RWPE2 (cell line): ENCODE measurements at places on chromosomes 13 and 19.

DNA sequence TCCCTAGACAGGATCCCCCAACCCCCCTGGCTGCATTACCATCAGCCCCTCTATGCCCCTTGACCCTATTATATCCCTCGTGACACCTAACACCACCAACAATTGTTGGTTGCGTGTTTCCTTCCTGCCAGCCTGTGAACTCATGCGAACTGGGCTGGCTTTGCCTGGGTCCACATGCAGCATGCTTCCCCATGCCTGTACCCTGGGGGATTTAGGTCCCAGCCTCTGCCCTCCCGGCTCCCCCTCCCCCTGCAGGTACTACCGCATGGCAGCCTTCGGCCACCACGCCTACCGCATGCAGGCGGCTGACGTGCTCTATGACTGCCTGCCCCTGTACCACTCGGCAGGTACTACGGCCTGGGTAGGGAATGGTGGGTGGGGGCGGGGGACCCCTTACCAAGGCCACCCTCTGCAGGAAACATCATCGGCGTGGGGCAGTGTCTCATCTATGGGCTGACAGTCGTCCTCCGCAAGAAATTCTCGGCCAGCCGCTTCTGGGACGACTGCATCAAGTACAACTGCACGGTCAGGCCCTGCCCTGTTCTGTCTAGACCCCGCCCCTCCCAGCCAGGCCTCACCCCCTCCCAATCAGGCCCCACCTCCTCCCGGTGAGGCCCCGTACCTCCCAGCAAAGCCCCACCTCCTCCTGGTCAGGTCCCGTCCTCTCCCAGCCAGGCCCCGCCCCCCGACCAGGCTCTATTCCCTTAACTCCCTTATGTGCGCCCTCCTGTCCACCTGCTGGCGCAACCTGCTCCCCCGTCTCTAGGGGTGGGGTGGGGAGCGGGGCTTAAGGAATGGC lies 18.5 kb downstream of the SLC27A1 start:
- DNase-seq = no peak

DNA sequence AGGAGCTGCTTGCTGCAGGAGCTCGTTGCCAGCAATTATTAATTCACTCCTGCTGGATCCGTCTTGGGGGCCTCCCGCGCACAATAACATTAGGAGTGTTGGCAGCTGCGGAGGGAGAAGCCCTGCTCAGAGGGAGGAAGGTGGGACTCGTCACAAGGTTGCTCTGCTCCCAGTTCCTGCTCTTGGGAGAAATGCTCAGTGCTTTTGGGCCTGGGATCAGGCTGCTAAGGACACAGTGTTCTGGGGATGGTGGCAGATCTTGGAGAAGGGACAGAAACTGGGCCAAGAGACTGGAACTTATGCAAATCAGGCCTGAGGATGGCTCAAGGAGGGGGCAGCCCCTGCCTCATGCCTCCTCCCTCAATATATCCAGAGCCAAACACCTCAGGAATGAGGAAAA lies 78.9 kb upstream of the OLFM4 start:
- DNase-seq = no peak

GRCh38 chr13:21453387-21454081 lies 5.6 kb downstream of the ZDHHC20 start:
- DNase-seq = no peak

DNA sequence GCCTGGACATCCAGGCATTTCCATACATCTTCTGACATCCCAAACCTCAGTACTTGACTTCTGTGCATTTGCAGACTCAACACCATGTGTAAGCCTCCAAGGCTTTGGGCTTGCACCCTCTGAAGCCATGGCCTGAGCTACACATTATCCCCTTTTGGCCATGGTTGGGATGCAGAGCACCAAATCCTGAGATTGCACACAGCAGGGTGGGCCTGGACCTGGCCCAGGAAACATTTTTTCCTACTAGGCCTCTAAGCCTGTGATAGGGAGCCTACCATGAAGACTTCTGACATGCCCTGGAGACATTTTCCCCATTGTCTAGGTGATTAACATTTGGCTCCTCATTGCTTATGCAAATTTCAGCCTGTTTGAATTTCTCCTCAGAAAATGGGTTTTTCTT lies 853.4 kb upstream of the SPRY2 start:
- DNase-seq = no peak

DNA sequence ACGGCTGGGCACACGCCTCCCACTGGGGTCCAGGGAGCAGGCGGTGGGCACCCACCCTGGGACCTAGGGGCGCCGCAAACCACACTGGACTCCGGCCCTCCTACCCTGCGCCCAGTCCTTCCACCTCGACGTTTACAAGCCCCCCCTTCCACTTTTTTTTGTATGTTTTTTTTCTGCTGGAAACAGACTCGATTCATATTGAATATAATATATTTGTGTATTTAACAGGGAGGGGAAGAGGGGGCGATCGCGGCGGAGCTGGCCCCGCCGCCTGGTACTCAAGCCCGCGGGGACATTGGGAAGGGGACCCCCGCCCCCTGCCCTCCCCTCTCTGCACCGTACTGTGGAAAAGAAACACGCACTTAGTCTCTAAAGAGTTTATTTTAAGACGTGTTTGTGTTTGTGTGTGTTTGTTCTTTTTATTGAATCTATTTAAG lies 1.6 kb downstream of the JUNB start:
- DNase-seq = no peak

GRCh38 chr13:75326173-75327134 lies 155.5 kb downstream of the TBC1D4 start:
- no peak for DNase-seq

GRCh38 chr19:23771316-23771715 lies 12.6 kb upstream of the ZNF681 start:
- no peak for DNase-seq

GRCh38 chr13:79456656-79457365 lies 24.1 kb upstream of the NDFIP2 start:
- no peak for DNase-seq

DNA sequence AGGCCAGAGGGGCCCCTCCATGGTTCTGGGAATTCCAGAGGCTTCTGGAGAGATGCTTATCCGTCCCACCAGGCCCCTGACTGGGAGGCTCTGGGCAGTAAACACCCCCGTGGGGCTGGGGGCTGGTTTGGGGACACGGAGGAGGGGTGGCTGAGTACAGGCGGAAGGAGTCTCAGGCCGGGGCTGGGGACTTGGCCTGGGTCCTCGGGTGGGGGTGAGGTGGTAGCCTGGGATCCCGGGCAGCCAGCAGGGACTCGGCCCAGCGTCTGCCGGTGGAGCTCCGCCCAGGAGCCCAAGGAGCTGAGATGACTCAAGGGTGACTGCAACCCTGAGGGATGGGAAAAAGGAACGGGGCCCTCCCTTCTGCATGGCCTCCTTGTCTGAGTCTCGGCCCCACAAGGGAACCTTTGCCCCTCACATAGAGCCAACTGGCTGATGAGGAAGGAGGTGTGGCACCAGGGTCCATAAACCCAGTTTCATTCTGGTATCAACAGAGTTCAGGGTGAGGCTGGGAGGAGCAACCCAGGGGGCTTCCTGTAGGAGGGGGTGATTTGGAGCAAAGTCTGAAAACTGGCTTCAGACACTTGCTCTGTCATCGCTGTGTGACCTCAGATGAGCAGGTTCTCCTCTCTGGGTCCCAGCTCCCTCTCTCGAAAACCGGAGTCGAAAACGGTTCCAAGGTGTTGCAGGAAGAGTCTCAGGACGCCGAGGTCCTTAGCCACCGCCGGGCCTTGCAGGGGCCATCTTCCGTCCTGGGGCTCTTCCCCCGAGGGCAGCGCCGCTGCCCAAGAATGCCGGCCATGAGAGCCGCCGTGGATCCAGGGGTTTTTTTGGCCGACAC lies 809 bp downstream of the MISP start:
- DNase-seq = no peak

DNA sequence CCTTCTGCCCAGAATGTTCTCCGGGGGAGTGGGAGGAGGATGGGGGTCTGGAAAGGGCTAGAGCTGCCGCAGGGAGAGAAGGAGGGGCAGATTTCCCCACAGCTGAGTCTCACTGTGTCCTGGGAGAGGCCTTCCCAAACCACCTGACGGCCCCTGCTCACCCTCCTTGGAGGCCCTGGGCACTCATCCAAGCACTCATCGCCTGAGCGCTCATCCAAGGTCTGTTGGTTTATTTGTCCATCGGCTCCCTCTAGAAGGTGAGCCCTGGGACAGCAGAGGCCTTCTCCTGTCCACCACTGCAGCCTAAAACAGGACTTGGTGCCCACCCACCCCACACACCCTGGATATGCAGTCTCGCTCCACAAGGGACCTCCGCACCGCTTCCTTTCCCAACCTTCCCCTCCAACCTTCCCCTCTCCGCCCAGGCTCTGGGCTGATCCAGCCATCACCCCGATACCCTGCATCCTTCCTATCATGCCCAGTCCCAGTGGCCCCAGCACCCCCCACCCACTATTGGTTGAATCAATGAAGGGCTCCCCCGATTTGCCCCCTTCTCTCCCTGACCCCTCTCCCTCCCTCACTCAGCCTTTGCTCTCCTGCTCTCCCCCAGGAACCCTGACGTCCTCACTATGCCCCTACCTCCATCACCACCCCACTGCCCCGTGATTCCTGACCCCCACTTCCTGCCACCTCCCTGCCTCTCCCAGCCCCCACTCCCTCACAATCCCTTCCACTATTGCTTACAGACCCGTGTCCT lies 1.7 kb downstream of the UBXN6 start:
- DNase-seq = no peak

DNA sequence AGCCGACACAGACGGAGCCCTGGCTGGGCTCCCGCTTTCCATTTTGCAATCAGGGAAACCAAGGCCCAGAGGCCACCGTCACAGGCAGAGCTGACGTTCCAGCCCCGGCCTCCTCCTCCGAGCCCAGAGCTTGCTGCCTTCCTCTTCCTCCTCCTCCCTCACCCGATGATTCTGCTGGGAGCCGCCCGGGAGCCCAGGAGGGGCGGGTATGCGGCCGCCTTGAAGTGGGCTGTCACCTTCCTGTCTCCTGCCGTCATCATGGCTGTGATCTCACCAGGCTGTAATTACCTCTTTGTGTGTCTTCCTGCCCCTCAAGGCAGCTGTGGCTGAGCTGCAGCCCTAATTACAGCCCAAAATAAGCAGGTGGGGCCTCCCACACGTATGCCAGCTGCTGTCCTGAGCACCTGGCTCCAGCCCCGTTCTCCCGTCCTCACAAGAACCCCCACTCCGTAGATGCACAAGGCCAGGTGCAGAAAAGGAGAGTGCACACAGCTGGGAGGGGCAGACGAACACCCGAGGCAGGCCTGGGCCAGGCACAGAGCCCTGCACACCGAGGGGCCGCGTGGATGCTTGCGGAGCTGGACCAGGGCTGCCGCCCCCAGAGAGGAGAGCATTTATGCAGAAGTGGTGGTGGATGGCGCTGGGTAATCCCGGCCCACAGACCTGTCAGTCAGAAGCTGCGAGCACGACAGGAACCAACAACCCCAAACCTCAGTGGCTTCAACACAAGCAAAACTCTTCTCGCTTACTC lies 4.0 kb downstream of the TPGS1 start:
- DNase-seq = no peak

- no peak for DNase-seq
These were observed 8.0 kb downstream of the C19orf81 start for GRCh38 chr19:50657222-50657669.

DNA sequence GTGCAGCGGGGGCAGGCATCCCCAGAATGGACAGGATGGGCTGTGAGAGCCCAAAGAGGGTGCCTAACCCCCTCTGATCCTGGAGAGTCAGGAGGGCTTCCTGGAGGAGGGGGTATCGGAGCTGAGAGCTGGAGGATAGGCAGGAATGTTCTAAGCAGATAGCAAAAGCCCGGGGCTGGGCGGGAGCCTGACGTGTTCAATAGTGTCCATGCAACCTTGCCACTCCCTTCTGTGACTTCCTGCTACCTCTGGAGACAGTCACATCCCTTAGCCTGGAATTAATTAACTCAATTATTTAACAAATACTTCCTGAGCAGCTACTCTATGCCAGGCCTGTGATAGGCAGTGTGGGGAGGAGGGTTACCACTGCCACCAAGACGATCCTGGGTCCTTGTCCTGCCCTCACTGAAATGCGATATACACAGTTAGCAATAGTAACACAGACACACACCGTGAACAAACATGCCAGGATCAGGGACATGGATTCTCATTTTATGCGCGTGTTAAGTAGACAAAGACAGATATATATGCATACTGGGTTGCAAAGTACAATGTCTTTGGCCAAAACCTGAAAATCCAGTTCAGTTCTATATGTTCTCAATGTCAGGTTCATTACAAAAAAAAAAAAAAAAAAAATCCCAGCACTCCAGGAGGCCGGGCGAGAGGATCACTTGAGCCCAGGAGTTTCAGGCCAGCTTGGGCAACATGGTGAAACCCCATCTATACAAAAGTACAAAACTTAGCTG lies 10.7 kb downstream of the AP2S1 start:
- DNase-seq = no peak

DNA sequence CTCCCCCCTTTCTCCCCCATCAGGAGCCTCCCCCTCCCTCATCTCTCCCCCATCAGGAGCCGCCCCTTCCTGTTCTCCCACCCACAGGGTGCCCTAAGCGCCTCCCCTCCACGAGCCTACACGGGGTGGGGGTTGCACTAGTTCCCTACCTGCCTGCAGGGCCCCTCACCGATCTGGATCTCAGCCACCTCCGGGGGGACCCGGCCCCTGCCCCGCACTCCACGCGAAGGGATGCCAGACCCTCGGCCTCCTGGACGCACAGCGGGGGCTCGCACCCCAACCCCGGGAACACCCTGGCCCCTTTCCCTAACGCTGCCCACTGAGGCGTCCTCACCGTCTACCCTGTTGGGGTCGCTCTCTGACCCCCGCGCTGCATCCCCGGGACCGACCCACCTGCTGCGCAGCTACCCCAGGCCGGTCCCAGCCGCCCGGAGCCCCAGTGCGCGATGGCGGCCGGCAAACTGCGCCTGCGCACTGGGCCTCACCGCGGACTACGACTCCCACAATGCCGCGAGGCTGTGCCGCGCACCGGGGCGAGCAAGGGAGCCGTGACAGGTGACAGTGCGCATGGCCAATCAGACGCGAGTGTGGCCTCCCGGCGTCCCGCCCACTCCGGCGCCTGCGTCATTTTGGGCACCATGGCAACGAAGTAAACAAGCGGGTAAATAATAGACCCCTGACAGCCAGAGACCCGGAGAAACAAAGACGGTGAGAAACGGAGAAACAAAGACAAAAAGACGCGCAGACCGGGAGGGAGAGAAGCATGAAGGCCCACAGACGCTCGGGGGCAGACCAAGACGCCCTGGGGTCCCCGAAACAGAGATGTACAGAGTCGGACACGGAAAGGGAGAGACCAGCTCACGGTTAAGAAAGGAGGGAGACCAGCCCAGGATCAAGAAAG lies at the start of gene ZSCAN18:
Gene ZSCAN18 (minus strand): TSS at position 451 of the 901 bp plus-strand sequence. CDS start 7,964 bp downstream, outside the sequence.
- peak; percentile 87 for DNase-seq

GRCh38 chr13:113002206-113002912 lies 33.3 kb downstream of the MCF2L start:
- no peak for DNase-seq

DNA sequence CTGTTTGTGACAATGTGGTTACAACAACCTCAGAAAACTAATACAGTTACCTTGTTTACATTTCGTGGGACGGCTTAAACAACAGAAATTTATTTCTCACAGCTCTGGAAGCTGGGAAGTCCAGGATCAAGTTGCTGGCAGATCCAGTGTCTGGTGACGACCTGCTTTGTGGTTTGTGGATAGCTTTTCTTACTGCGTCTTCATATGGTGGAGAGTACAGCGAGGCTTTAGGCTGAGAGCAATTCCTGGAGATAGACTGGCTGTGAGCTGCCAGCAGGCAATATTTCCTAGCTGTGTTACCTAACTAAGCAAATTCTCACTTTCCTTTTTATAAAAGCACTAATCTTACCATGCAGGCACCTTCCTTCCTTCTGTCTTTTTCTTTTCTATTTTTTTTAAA lies 1203.5 kb upstream of the PRR20A start:
- DNase-seq = no peak
